ENCODE measurements at places on chromosomes 11 and 22.

DNA sequence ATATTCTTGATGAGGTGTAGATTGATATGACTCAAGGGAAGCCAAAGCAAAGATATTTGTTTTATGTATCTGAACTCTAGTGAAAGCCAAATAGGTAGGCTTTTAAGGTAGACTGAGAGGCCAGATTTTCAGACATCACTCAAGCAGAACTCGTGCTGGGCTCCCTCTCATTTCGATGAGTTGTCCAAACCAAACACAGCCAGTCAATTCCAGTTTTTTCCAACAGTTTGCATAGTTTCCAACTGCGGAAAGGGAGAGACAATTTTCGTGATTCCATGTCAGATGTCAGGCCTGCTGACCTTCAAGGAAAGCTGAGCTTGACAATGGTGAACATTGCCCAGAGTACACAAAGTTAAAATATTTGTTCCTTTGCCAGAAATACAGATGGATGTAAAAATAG is 110.9 kb upstream of the MPPED2 start:
- no peak for DNase-seq

- peak; percentile 34 for DNase-seq
Observed at GRCh38 chr11:35330931-35331330, 88.4 kb downstream of the SLC1A2 start.

DNA sequence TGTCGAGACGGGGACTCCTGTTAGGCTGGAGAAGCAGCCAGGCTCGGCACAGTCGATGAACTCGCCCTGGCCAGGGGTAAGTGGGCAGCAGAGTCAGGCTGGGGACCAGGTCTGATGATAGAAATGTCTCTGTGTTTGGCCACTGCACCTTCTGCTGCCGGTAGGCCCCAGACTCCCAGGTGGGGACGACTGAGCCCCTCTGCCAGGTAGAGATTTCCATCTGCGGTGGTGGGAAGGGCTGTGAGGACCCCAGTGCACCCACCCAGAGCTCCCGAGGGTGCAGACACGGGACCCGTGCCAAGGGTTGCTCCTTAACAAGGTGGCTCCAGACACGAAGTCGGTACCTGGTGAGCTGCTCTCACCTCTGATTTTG is 862.5 kb downstream of the TBC1D22A start:
- DNase-seq: no peak

GRCh38 chr11:47149782-47150181 is 26.9 kb downstream of the ARFGAP2 start:
- no peak for DNase-seq

- no peak for DNase-seq
Observed at GRCh38 chr11:83681031-83681781, 395.0 kb upstream of the CCDC90B start.

DNA sequence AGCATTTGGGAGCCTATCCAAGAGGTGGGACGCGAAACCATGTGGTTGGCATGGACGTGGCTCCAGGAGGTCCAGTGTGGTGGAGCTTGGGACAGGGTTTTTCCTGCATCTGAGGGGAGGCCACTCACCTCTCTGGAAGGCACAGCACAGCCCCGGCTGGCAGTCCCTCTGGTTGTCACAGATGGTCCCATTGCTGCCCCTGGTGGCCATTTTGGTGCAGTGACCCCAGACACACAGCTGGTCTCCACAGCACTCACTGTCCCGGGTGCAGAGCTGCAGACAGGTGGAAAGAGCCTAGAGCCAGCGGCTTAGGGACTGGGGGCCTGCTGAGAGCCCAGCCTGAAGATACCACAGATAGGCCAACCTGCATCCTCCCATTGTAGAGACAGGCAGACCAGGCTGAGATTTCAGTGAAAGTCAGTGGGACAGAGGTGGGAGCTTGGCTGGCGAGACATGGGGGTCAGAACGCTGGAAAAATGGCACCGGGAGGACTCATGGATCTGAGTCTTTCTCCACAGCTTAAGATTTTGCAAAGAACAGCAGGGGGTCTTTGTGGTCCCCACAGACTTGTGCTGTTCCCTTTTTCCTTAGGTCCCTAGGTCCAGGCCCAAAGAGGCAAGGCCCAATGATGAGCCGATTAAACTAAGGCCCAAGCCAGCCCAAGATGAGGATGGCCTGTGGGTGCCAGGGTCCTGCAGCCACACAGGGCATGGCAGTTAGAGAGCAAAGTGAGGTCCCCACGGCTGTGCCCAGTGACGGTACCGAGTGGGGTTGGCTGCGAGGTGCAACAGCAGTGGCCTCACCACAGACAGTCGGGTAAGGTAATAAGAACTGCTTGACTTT is 41.4 kb downstream of the DKK3 start:
- DNase-seq: peak; percentile 87

DNA sequence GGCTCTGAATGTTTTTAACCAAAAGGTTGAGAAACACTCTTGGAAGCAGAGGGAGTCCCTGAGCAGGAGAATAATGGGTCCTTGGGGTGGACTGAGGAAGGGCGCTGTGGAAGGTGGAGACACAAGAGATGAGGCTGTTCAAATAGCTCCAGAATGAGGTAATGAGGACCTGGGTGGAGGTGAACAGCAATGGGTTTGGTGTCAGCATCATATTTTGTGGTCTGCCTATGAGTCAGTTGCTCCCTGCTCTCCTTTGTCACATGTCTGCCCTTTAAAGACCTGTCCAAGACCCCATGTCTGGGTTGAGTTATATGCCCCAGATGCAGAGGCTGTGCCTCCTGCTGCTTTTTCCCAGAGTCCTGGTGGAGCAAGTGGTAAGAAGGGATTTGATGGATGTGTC is 113.6 kb downstream of the BARX2 start:
- no peak for DNase-seq

DNA sequence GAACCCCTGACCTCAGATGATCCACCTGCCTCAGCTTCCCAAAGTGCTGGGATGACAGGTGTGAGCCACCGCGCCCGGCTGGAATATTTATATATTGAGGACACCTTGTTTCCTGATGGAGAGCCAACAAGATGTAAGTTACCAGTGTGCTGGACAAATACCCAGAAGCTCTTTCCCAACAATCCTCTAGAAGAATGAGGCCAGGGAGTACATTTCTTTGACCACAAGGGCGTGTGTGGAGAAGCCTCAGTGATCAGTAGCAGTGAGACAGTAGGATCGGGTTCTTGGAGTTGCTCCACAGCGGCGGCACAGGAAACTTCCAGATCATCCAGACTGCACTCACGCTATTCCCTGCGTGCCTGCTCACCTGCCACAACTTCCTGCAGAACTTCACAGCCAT is 10.3 kb upstream of the POLA2 start:
- no peak for DNase-seq

GRCh38 chr22:30240541-30241417 is 5.8 kb downstream of the LIF start:
- DNase-seq: no peak
